ENCODE measurements at places on chromosomes 16 and 17. TPM values are rescaled to one million over a fixed set of nuclear protein-coding genes. Genes with fewer than 3 reads are reported as not detected.

Gene RHBDL3
- total RNA-seq: 0.12 TPM

Gene APPBP2
- 26.4 TPM for total RNA-seq

Gene FBXO39
- total RNA-seq: 0.82 TPM

Gene ZNF232
- 4.2 TPM for total RNA-seq

Gene CSH2
- not detected for total RNA-seq

Gene KRT17
- total RNA-seq: 4.3 TPM

Gene NOD2
- total RNA-seq: 0.59 TPM

Gene DOC2B
- not detected for total RNA-seq

Gene SECTM1
- total RNA-seq: 22.3 TPM

Gene PRM3
- total RNA-seq: not detected

Gene LGALS9C
- total RNA-seq: not detected

Gene OR3A3
- not detected for total RNA-seq

Gene SMPD3
- not detected for total RNA-seq

Gene CCL1
- not detected for total RNA-seq

Gene SGCA
- 8.4 TPM for total RNA-seq

Gene ICAM2
- total RNA-seq: 1.8 TPM

Gene NPTX1
- total RNA-seq: 10.1 TPM

Gene CSH1
- total RNA-seq: not detected

Gene EFNB3
- total RNA-seq: 1.4 TPM

Gene RSAD1
- total RNA-seq: 14.7 TPM

Gene GCGR
- not detected for total RNA-seq

Gene G6PC3
- 16.3 TPM for total RNA-seq

Gene COL1A1
- total RNA-seq: 1,618 TPM

Gene TBC1D3C
- not detected for total RNA-seq

Gene GRIN2C
- total RNA-seq: 0.23 TPM

Gene KIF18B
- not detected for total RNA-seq

Gene HSF4
- 31.7 TPM for total RNA-seq

All from smooth muscle cell of the coronary artery (primary cell).